ENCODE measurements at places on chromosomes 5 and 9.

GRCh38 chr5:143182901-143183820 lies 220.3 kb downstream of the NR3C1 start:
- no peak for DNase-seq

DNA sequence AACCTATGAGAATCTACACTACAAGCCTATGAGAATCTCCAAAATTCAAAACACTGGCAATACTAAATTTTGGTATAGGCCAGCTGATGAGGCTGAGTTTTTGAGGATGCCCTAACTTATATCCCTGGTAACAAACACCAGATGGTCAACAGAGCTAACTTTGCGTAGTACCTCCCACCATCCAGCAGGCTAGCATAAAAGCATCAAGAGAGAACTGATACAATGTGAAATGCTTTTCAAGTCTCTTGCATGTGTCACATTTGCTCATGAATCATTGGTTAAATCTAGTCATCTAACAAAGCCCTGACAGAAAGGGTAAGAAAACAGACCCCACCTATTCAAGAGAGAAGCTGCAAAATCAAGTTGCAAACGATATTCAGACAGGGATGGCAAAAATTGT lies 1609.7 kb upstream of the CDH9 start:
- DNase-seq: no peak

DNA sequence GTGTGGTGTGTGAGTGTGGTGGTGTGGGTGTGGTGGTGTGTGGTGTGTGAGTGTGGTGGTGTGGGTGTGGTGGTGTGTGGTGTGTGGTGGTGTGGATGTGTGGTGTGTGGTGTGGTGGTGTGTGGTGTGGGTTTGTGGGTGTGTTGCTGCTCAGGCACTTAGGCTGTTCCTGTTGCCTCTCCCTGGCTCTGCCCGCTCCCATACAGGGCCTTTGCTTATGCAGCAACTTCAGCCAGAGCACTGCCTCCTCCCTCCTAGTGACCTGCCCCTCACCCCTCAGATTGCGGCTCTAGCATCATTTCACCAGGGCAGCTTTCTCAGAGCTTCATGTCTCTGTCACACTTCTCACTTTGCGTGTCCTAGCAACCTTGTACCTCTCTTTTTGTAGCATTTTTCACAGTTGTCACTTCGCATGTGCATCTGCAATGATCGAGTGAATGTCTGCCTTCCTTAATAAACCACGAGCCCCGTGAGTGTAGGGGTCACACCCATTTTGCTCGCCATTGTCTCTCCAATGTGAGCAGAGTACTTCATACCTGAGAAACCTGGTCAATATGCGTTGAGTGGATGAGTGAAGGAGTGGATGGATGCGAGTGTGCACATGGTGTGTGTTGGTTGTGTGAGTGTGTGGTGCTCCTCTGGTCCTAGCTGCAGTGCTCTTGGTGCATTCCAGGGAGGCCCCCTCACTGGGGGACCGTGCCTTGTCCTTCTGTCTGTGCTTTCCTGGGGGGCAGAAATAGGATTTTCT lies 167.9 kb upstream of the PANK3 start:
- DNase-seq: no peak

DNA sequence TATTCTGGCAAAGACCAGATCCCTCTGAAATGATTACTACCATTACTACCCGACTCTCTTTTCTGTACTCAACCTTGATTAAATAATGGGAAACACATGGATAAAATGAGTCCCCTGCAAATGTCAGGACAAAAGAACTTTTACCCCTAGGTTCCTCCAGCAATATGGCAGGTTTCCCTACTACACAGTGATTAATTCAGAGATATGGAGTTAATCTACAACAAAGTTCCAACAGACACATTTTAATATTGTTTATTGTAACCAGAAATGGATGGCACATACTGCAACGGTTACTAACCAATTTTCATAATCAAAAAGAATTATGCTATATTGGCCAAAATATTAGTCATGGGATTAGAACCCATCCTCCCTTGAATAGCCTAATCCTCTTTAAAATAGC lies 294.8 kb downstream of the ATPSCKMT start:
- no peak for DNase-seq

DNA sequence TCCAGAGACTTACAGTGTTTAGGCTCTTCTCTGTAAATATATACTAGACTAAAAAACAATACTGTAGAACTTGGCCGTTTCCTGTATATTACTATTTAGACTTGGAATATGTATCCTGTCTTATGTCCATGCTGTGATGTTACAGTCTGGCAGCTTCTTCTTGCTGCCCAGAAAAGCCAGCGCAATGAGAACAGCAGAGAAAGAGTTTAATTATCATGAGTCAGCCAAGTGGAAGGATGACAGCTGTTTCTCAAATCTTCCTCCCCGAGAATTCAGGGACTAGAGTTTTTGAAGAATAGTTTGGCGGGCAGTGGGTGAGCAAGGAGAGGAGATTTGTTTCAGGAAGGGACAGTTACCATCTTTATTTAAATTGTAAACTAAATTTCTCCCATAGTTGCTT lies 37.5 kb downstream of the NAA35 start:
- DNase-seq: no peak

DNA sequence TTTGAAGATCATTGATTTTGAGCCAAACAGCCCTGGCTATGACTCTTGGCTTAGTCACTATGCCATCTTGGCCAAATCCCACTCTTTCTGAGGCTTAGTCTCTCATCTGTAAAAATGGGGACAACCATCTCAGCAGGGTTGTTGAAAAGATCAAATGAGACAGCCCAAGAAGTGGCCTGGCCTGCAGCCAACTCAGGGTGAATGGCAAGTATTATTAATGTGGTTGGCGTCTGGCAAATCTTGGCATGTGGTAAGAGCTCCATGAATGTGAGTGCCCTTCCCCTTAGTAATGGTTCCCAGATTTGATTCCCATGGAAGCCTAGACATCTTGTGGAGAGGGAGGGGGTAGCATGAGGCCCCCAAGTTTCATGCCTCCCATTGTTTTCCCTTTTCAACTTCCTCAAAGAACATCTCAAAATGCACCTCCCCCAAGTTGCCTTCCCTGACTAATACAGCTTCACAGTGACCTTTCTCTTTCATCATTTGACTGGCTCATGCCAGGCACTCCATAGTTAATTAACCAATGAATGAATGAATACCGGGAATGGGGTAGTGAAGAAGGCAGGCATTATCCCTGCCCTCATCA lies 11.8 kb upstream of the TGFBI start:
- peak; percentile 68 for DNase-seq
